GM04504 (cell line): ENCODE measurements at places on chromosomes 3 and 15.

- no peak for DNase-seq
Observed at GRCh38 chr3:72458375-72458774, 389.9 kb downstream of the SHQ1 start.

- DNase-seq: no peak
Observed at GRCh38 chr15:83565553-83566159, 88.3 kb upstream of the ADAMTSL3 start.

GRCh38 chr3:39064646-39065045 is 12.8 kb downstream of the WDR48 start:
- DNase-seq: peak; percentile 25

DNA sequence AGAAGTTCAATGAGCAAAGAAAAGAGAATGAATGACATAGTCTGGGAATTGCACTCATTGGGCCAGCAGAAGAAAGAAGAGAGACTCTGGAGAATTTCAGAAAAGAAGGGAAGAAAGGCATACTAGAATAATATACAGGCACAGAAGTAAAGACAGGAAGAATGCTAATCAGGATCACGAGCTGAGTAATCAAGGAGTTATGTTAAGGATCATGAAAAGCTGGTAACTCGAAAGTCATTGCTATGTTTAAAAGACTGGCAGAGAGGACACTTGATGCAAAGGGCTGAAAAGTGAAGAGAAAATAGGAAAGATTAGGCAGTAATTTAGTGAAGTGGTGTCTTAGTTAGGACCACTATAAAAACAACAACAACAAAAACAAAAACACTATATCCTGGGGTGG is 284.1 kb downstream of the ZBBX start:
- no peak for DNase-seq

DNA sequence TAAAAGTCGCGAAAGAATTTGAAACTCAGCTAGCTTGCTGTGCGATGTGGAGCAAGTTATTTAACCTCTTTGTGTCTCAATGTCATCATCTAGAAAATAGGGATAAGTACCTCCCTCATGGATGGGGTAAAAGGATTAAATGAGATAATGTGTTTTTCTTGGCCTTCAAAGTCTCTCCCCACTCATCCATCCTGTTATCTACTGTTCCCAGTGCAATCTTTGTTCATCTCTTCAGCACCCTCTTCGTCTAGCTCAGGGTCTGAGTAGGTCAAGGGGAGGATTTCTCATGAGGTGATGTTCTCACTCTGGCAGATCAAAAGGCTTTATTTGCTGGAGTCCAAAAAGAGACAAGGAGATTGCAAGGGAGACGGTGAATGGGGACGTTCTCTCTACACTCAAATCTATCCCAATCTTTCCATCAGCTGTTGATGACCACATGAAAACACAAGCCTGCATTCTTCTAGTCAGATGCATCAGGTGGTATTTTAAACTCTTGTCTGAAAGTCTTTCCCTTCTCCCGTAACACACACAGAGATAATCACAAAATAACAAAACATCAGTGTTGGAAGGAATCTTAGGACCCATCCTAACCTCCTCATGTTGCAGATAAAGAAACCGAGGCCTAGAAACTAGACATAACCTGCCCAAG is 1.3 kb downstream of the MESD start:
- DNase-seq: no peak

DNA sequence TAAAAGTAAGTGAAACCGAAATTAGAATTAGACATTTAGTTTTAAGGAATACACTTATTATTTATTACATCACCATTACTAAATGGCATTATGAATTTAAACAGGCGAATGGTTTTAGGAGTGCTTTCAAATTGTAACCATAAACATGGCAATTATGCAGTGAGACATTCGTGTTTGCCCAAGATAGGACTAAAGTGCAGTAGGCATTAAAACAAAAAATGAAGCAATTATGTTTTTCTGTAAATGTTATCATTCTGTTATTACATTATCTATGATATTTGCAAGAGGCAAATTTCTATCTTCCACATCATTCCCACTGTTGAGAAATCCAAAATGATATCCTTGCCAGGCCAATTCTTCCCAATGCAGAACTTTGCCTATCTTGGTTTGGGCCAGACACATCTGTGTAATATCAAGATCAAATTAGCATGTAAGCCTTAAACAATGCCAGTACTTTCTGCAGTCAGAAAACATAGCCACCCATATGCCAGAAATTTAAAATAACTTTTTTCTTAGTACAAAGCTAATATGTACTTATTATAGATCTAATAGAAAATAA is 156.9 kb downstream of the ATP8B4 start:
- no peak for DNase-seq

- no peak for DNase-seq
Observed at GRCh38 chr3:76122007-76122406, 336.7 kb upstream of the ZNF717 start.
